ENCODE measurements at places on chromosomes 5 and 9.

- DNase-seq: peak; percentile 57
Measured at GRCh38 chr9:98146101-98146991, 27.3 kb upstream of the TRIM14 start.

DNA sequence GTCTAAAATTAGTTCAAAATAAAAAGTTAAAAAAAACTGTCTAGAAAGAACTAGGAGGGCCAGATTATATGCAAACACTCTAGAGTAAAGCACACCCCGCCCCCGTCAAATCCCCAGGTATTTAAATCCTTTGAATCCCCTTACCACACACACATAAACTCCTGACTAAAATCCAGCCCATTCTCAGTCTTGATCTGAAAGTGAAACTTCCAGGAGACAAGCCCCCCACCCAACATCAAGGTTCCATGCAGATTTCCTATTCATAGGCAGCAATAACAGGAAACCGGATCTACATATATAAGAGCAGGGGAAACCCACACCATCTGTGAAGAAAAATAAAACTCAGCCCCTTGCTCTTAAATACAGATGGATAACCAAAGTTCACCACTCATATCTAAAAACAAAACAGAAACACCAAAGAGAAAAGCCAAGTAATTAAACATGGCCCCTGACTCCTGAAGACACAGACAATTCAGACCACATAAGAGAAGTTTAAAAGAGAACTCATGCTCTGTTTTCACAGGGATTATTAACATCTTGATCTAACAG is 42.3 kb downstream of the MARCHF3 start:
- no peak for DNase-seq

- no peak for DNase-seq
Measured at GRCh38 chr9:115042781-115043509, 75.0 kb downstream of the TNC start.

GRCh38 chr5:58245476-58245840 is 214.4 kb downstream of the PLK2 start:
- peak; percentile 19 for DNase-seq

GRCh38 chr5:158511454-158511853 is 588.3 kb downstream of the EBF1 start:
- no peak for DNase-seq
